ENCODE measurements at places on chromosomes 4 and X. TPM values are rescaled to one million over a fixed set of nuclear protein-coding genes. Genes with fewer than 3 reads are reported as not detected.
A peak's percentile ranks its signal among the peaks of the same experiment; 100 is the strongest.

Gene ATP1B4
- total RNA-seq, result 16.9 TPM

- no peak for DNase-seq
Observed at GRCh38 chrX:151966236-151966635, 8.2 kb downstream of the GABRE start.

DNA sequence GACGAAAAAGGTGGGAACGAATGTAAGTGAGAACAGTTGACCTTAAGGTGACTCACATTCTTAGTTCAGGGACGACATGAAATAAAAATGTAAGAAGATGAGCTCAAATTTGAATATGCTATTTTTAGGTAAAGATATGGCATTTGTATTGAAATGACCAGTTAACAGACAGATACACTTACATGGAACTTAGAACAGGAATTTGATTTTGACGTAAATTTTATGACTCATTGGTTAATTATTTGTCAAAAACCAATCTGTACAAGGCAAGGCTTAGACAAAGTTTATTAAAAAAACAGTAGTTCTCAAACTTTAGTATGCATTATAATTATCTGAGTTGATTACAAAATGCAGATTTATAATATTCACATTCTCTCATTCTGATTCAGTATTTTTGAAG lies 469.4 kb downstream of the CFAP47 start:
- DNase-seq, result no peak

GRCh38 chr4:118953276-118953675 lies 64.6 kb downstream of the SYNPO2 start:
- DNase-seq, result no peak

GRCh38 chr4:121801715-121802075 lies 572 bp downstream of the EXOSC9 start:
- no peak for DNase-seq

GRCh38 chrX:83845397-83845796 lies 15.5 kb upstream of the CYLC1 start:
- no peak for DNase-seq

- peak; percentile 55 for DNase-seq
Observed at GRCh38 chr4:15066140-15066539, 63.9 kb downstream of the CPEB2 start.

DNA sequence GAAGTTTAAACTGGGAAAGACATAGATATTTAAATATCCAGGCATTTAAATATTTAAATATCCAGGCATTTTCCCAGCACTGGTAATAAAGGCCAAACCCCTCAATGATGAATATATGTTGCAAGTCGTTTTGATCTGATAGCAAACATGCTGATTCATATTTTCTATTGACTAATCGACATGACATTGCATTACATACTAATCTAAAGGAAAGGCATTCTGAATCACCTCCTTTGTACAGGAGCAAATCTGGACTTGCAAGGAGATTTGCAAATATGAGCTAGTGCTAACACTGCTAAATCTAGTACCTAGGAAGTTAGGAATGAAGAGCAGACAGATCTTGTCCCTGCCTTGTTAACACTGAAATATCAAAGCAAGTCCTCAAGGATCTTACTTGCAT lies 207.3 kb downstream of the SLC7A11 start:
- no peak for DNase-seq

- DNase-seq, result no peak
Observed at GRCh38 chr4:153945704-153946103, 156.8 kb upstream of the SFRP2 start.

GRCh38 chrX:42954880-42955279 lies 176.9 kb upstream of the PPP1R2C start:
- no peak for DNase-seq

Gene MCF2
- total RNA-seq, result 0.65 TPM

GRCh38 chr4:4709736-4710135 lies 149.7 kb upstream of the MSX1 start:
- peak; percentile 24 for DNase-seq

DNA sequence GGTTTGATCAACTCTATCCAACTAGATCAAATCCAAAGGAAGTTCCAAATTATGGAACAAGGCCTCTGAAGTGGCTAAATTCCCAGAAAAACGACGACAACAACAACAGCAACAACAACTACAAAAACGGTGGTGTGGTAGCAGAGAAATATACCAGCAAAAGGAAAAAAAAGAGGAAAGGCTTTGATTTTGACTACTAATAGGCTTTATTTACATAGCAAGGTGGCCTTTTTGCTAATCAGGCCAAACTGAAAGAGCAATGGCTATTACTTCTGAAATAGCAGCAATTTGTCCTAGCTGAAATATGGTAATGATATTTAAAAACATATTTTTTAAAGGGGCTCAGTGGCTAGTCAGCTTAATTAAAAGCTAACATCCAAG lies 40.8 kb upstream of the TMPRSS11E start:
- no peak for DNase-seq

Gene GABRE
- total RNA-seq, result 54.0 TPM

- no peak for DNase-seq
Observed at GRCh38 chr4:182346675-182347375, 103.6 kb downstream of the TENM3 start.

Gene ARHGAP10
- 41.8 TPM for total RNA-seq

DNA sequence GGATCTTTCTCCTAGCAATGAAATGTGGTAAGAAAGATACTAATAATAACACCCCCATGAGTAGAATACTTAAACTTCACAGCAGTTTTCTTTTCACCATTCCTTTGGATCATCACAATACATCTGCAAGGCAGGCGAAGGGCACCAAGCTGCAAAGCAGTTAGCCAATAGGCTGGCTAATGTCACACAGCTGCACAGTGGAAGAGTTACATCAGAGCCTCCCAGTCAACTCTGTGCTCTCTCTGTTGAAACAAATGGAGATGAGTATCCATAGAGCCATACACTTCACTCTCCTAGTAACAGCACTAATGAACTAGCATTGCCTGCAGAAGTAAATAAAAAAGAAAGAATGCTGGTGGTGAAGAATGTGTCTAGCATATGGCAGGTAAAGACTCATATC lies 139.0 kb downstream of the ATG4A start:
- no peak for DNase-seq

Gene SPOCK3
- total RNA-seq, result not detected

- DNase-seq, result no peak
Observed at GRCh38 chrX:51955200-51955599, 61.8 kb downstream of the MAGED1 start.

GRCh38 chr4:114464726-114465272 lies 133.8 kb upstream of the UGT8 start:
- no peak for DNase-seq

DNA sequence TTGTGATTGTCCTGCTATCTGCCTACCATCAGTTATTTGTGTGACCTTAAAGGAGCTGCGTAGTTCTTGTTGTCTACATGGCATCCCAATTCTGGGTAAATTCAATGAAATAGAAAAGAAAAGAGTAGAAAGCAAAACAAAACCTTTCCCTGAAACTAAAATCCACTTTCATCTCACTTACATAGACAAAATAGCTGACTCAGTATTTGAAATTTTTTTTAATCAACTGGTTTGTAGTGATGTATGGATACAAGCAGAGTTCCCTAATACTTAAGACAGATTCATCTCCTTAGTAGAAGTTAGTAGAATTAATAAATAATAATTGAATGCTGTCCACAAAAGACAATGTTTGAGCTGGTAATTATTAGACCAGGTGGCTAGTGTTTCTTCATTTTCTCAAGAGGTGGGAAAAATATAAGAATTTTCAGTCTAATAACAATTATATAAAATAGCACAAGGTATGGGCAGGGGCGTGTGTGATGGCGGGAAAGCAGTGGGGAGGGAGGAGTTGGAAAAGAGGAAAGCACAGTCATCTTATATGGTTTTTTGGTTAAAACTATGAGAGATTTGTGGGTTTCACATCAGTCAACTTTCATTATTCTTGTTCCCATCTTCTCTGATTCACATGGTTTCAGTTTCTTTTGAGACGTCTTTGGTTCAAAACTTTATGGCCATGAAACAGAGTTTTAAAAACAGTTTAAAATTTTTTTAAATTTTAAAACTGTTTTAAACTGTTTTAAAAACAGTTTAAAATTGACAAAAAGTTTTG lies 275.2 kb downstream of the SPRY1 start:
- DNase-seq, result no peak

All from cardiac septum (tissue), 1 donor.